ENCODE measurements at places on chromosomes 1 and 21.

DNA sequence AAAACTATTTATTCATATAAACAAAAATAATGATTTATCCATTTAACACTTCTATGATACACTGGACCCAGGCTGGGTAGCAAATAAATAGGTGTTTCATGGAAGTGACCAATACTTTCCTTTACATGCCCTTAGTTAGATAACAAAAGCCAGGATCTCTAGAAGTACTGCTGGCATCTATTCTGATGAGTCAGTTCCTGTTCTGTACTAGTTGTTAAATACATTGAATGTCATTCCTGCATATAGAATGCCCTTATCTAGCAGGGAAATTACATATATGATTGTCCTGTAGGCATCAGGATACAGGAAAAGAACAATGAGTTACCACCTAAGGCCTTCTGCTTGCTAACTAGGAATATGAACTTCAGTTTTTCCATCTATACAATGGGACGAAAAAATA lies 130.8 kb downstream of the HFM1 start:
- DNase-seq = no peak

GRCh38 chr1:181849071-181849470 lies 212.4 kb downstream of the ZNF648 start:
- no peak for DNase-seq

GRCh38 chr1:95451054-95451453 lies 217.0 kb downstream of the RWDD3 start:
- no peak for DNase-seq

DNA sequence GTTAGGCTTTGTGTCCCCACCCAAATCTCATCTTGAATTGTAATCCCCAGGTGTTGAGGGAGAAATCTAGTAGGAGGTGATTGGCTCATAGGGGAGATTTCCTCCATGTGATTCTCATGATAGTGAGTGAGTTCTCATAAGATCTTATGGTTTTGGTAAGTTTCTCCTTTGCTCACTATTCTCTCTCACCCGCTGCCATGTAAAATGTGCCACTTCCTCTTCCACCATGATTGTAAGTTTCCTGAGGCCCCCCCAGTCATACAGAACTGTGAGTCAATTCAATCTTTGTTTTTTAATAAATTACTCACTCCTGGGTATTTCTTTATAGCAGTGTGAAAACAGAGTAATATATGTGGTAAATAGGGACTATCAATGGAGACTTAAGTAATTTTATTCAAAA lies 434.5 kb upstream of the OLFM3 start:
- no peak for DNase-seq

DNA sequence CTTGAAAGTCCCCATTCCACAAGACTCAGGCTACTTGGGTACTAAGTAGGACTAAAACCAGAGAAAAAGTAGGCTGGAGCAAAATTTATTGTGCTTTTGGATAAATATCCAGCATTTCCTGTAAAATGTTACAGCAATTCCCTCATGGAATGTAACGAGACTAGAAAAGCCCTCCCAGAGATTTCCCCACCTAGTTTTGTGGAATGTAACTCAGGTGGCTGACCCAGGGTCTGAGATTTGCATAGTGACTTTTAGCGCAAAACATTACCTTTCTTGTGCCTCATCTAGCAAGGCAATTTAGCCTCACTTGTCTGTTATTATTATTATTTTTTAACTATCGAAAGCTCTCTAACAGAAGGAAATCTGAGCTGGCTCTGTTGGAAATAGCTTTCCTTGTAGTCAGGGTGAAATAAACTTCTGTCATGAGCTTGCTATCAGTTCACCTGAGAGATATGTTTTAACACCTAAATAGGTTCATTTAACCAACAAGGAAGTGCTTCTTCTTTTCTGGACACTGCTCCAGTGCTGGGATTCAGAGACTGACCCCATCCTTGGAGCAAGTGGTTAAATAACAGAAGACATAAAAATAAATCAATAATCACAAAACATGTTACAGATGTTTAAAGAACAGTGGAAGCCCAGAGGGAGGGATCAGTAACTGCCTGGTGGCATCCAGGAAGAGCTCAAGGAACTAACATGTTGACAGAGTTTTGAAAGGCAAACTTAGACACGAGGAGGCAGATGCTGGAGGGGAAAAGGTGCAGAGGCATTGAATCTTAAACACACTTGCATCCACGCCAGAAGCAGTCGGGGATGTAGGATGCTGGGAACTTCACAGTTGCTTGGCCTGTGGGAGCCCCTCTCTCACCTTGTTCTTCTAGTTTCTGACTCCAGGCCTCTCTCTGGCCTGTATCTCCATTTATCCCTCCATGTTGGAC lies 68.3 kb upstream of the RHOU start:
- DNase-seq = no peak

GRCh38 chr1:54883349-54884102 lies 3.5 kb downstream of the DHCR24 start:
- no peak for DNase-seq
